Hepatic stellate cell (primary cell): ENCODE measurements at places on chromosomes 13 and 19.

- no peak for DNase-seq
Measured at GRCh38 chr19:10836479-10837330, 693 bp upstream of the TMED1 start.

DNA sequence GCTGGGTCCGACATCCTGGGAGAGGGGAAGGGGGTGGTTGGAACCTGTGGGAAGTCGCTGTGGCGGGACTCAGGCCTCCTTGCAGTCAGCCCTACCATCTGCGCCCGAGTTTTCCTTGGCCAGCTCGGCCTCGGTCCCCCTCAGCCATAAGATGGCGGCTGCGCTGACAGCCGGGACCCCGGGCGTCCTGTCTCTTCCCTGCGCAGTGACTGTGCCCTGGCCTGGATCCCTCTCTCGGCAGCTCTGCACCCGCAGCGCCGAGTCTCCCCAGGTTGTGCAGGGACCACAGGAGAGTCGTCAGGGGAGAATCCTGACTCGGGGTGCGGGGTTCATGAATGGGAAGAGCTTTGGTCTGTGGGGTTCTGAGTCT lies 345 bp downstream of the ZNF257 start:
- no peak for DNase-seq

- no peak for DNase-seq
Measured at GRCh38 chr19:38434549-38435051, 1.1 kb downstream of the RYR1 start.

DNA sequence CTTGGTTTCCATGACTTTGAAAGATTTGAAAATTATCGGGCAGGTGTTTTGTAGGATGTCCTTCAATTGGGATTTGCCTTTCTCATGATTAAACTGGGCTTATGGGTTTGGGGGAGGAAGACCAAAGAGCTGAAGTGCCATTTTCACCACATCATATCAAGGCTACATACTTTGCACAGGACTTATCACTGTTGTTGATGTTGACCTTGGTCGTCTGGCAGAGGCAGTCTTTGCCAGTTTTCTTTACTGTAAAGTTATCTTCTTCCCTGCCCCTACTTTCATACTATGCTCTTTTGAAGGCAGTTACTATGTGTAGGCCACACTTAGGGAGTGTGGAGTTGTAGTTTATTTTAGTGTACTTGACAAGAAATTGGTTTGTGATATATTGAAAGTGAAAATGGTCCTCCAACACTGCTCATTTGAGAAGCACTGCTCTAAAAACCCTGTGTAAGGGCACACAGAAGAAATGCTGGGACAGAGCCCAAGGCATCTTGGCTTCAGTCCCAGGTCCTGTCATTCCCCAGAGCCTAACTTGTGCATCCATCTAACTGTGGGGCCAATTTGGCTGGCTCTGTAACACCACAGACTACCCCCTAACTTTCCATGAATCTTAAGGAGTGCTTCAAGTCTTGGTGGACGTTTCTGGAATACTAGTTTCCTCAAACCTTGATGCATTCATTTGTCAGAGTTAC lies 384.9 kb downstream of the KCNRG start:
- no peak for DNase-seq

- peak; percentile 79 for DNase-seq
Measured at GRCh38 chr13:27182844-27183497, 11.4 kb upstream of the USP12 start.

DNA sequence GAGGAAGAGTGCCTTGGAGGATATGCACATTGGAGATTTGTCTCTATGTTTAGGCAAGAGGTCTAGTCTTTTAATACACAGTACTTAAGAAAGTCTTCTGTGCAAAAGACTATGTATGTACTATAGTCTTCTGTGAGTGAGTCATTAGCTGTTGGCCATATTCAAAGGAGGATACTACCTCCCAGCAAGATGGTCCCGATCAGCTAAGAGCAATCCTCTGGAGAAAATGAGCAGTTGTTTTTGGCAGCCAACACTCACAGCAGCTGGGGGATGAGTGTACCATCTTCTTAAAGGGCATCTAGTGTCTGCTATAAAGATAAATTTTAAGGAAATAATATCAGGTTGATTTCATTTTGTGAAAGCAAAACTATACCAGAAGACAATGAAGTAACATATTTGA lies 487.8 kb downstream of the KCTD12 start:
- no peak for DNase-seq

DNA sequence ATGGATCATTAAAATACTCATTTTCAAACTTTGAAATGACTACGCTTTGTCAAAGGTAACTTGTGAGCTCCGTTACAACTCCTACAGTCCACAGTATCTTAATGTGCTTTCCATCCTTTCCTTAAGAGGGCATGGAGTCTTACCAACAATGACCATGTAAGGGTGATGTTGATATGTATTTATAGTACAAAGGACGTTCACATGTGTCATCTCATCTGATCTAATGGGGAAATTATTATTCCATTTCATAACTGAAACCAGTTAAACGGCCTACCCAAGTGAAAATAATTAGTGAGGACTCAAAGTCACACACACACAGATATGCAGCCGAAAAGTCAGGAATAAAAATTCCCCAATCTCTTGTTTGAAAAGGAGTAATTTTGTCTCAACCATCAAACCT lies 9.6 kb downstream of the USP12 start:
- peak; percentile 13 for DNase-seq

DNA sequence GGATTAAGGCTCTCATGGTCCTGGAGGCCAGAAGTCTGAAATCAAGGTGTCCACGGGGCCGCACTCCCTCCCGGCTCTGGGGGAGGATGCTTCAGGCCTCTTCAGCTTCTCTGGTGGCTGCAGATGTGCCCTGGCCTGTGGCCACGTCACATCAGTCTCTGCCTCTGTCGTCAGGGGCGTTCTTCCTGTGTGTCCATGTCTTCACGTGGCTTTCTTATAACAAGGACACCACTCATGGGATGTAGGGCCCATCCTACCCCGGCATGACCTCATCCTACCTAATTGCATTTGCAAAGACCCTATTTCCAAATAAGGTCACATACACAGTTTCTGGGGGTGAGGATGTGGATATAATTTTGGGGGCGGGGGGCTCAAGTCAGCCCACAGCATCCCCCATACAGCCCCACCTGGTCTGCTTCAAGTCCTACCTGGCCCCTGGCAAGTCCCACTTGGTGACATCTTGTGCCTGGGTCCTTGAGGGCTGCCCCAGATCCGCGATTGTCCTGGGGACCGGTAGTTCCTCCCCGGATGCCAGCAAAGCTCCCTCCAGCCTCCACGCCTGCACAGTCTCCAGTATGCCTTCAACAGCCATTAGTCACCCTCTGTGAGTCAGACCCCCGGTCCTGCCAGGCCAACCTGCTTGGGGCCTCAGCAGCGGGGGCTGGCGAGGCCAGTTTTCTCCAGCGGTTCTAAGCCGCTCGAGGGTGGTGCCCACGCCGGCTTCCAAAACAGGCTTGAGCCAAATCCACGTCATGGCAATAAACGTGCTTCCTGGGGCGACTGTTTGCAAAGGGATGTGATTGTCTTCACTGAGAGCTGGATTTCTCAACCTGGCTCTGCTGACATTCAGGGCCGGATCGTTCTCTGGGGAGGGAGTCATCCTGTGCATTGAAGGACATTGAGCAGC lies 32.2 kb downstream of the MYO9B start:
- peak; percentile 99 for DNase-seq

DNA sequence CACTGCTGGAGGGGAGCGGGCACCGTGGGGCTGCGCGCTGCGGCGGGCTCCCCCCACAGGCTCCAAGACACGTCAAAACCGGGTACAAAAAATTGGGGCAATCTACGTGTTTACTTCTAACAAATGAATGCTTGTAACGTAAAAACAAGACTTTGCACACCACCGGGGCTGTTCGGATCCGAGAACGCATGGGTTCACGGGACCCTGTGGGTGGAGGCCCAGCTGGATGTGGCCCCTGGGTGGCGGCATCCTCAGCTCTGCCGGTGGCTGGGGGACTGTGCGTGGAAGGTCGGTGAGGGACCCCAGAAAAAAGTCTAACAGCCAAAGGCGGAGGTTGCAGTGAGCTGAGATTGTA lies 10.3 kb upstream of the SLC7A10 start:
- no peak for DNase-seq

DNA sequence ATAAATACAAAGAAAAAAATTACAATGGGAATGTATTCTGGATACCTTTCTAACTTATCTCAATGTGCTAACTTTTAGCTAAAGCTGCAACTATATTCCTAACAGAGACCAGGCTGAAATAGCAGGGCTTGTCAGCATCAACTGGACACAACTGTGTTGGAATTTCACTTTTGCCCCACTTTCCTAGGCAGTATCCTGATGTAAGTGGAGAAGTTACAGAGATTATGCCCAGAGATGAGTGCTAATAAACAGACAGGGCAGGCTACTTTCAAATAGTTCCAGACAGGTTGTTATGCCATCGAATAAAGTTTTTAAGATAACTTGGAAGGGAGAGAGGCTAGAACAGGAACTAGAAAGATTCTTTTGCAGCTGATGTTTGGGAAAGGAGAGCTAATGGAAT lies 201.9 kb downstream of the KCTD12 start:
- DNase-seq: no peak

DNA sequence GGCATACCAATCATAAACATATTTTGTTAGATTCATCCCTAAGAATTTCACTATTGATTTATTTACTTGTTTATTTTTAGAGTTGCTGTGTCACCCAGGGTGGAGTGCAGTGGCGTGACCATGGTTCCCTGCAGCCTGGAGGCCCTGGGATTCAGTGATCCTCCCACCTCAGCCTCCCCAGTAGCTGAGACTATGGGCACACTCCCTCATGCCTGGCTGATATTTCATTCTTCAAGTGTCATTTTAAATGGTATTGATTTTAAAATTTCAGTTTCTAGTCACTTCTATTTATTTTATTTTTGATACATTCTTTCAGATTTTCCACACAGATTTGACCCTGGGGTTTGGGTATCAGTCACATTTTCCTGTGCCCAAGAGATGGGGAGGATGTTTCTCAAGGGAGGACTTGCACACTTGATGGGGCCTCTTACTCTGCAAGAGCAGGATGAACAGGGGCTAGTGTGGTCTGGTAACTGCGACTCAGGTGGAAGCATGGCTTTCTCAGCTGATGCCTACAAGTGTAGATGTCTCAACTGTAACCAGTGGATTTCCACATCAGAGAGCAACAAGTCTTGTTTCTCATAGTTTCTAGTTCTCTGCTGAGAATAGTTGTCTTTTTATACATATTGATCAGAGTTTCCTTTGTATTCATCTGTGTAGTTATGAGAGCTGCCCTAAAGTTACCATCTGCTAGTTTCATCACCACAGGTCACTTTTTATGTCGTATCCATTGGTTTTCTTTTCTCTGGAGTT lies 40.2 kb downstream of the CCNE1 start:
- DNase-seq: no peak

DNA sequence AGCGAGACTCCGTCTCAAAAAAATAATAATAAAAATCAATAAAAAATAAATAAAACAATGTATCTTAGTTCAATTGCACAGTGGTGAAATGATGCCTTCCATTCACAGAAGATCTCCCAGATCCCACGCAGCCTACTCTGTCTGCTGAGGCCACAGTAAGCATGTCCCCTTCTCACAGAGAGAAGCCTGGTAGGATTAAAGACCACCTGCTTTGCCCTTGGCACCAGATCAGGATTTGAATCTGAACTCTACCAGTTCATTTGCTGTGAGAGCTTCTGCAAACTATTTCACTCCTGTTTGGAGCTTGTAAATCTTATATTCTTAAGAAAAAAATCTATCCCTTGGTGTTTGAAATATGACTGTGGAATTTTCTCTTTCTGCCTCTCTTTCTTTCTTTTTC lies 2.2 kb upstream of the SLC7A1 start:
- no peak for DNase-seq

- no peak for DNase-seq
Measured at GRCh38 chr19:16861834-16862233, 27.0 kb upstream of the F2RL3 start.

GRCh38 chr13:49113526-49114286 lies 106.4 kb upstream of the MLNR start:
- no peak for DNase-seq

DNA sequence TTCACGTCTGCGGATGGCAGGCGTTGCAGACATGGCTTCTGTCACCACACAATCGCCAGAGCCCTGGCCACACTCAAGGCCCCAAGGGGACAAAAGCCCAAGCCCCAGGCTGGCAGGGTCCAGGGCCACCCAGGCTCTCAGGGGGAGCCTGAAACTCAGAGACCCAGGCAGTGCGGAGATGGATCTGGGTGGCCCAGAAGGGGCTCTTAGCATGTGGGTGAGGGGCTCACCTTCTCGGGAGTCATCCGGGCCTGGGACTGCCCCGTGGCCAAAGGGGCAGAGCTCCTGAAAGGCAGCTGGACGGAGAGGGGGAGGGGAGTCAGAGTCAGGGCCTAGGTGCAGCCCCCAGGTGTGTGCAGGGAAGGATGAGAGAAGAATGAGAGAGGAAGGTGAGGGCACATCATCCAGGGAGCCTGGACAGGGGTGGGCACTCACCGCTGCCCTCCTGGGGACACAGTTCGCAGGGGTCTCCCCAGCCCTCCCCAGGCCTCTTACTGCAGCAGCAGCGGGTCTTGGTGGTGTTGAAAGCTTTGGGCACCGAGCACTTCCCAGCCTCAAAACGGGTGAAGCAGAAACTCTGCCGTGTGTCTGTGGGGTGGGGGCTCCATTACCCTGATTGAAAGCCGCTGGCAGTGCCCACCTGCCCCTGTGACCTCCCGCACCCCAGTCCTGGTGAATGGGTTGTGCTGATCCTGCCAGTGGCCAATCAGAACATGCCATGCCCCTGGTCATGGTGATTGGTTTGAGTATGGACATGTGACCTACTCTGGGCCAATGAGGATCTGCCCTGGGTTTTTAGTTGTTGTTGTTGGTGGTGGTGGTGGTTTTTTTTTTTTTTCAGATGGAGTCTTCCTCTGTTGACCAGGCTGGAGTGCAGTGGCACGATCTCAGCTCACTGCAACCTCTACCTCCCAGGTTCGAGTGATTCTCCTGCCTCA lies 37.4 kb downstream of the CCL25 start:
- no peak for DNase-seq

DNA sequence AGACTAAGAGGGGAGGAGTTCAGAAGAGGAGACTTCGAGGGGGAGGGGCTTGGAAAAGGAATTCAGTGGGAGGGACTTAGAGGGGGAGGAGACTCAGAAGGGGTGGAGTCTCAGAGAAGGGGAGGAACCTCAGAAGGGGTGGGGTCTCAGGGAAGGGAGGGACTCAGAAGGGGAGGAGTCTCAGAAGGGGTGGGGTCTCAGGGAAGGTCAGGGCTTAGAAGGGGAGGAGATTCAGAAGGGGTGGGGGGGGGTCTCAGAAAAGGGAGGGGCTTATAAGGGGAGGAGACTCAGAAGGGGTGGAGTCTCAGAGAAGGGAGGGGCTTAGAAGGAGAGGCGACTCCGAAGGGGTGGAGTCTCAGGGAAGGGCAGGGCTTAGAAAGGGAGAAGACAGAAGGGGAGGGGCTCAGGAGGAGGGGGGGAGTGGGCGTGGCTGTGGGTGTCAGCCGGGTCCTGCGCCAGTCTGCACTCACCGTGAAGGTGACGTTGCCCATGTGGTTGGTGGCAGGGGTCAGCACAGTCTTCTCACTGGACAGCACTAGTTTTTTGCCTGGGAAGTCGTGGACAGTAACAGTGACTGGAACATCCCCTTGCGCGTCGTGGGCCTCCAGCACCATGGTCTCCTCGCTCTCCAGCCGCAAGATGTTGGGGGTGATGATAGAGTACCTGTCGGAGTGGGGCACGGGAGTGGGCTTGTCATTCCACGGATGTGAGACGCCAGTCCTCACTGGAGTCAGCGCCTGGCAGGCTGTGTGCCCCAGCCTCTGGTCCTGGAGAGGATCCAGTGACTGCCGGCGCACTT lies 1.5 kb downstream of the C3 start:
- DNase-seq: peak; percentile 49

GRCh38 chr13:45781553-45782326 lies 69.8 kb downstream of the SIAH3 start:
- DNase-seq: no peak

GRCh38 chr13:113974304-113975281 lies 717 bp upstream of the C13orf46 start:
- no peak for DNase-seq
